Activated CD4-positive, alpha-beta T cell treated with anti-CD3 and anti-CD28 coated beads for 36 hours (primary cell): ENCODE measurements at places on chromosomes 3 and 15. TPM values are rescaled to one million over a fixed set of nuclear protein-coding genes. Genes with fewer than 3 reads are reported as not detected.
A peak's percentile ranks its signal among the peaks of the same experiment; 100 is the strongest.

Gene ARPIN
- total RNA-seq = not detected

Gene CPLX3
- total RNA-seq = not detected

Gene GOLGA8J
- total RNA-seq = not detected

Gene SLC51A
- not detected for total RNA-seq

Gene ZNF80
- 0.27 TPM for total RNA-seq

Gene FOXB1
- total RNA-seq = 0.53 TPM

Gene VIPR1
- total RNA-seq = 6.7 TPM

Gene OCA2
- total RNA-seq = not detected

Gene GOLGA8G
- not detected for total RNA-seq

Gene C15orf62
- 0.58 TPM for total RNA-seq

- H3K27ac ChIP-seq = no peak overlapping the region
- no peaks in the 10 kb centered on the region for H3K36me3 ChIP-seq
- no peaks in the 10 kb centered on the region for H3K4me1 ChIP-seq
- no peak overlapping the region for H3K4me3 ChIP-seq
- no peak for DNase-seq
- peaks cover 2% of the 10 kb centered on the region for H3K27me3 ChIP-seq
These were observed 86.2 kb downstream of the MITF start for GRCh38 chr3:69825446-69825845.

- no peaks in the 10 kb centered on the region for H3K27me3 ChIP-seq
- peaks cover 46% of the 10 kb centered on the region for H3K36me3 ChIP-seq
- no peaks in the 10 kb centered on the region for H3K4me1 ChIP-seq
- no peak overlapping the region for H3K27ac ChIP-seq
- no peak for DNase-seq
These were observed 7.7 kb downstream of the SKIC8 start for GRCh38 chr15:78291698-78292097.

- H3K27ac ChIP-seq = no peak overlapping the region
- peaks cover 4% of the 10 kb centered on the region for H3K4me1 ChIP-seq
- peak; percentile 38 for DNase-seq
- H3K36me3 ChIP-seq = no peaks in the 10 kb centered on the region
These were observed 101.7 kb upstream of the TPM1 start for GRCh38 chr15:62940755-62941361.

GRCh38 chr15:30675126-30675525 lies 49.2 kb downstream of the ARHGAP11B start:
- H3K27me3 ChIP-seq = no peaks in the 10 kb centered on the region
- no peak overlapping the region for H3K4me3 ChIP-seq
- H3K36me3 ChIP-seq = peaks cover 25% of the 10 kb centered on the region
- no peak overlapping the region for H3K27ac ChIP-seq
- no peak for DNase-seq
- peaks cover 9% of the 10 kb centered on the region for H3K4me1 ChIP-seq

DNA sequence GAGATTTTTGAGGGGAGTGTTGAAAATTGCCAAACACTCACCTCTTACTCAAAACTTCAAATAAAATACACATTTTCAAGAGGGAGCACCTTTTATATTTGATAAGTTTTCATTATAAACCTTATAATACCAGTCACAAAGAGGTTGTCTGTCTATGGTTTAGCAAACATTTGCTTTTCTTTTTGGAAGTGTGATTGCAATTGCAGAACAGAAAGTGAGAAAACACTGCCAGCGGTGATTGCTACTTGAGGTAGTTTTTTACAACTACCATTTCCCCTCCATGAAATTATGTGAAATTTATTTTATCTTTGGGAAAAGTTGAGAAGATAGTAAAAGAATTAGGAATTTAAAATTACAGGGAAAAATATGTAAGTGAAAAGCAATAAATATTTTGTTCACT lies 20.1 kb downstream of the DIPK2A start:
- H3K4me1 ChIP-seq = peaks cover 2% of the 10 kb centered on the region
- no peak for DNase-seq
- H3K4me3 ChIP-seq = no peak overlapping the region
- no peaks in the 10 kb centered on the region for H3K27me3 ChIP-seq
- H3K27ac ChIP-seq = no peak overlapping the region

GRCh38 chr3:112371569-112371968 lies 38.6 kb downstream of the CD200 start:
- peaks cover 5% of the 10 kb centered on the region for H3K36me3 ChIP-seq
- no peak overlapping the region for H3K27ac ChIP-seq
- no peaks in the 10 kb centered on the region for H3K27me3 ChIP-seq
- no peak overlapping the region for H3K4me3 ChIP-seq
- peaks cover 24% of the 10 kb centered on the region for H3K4me1 ChIP-seq

DNA sequence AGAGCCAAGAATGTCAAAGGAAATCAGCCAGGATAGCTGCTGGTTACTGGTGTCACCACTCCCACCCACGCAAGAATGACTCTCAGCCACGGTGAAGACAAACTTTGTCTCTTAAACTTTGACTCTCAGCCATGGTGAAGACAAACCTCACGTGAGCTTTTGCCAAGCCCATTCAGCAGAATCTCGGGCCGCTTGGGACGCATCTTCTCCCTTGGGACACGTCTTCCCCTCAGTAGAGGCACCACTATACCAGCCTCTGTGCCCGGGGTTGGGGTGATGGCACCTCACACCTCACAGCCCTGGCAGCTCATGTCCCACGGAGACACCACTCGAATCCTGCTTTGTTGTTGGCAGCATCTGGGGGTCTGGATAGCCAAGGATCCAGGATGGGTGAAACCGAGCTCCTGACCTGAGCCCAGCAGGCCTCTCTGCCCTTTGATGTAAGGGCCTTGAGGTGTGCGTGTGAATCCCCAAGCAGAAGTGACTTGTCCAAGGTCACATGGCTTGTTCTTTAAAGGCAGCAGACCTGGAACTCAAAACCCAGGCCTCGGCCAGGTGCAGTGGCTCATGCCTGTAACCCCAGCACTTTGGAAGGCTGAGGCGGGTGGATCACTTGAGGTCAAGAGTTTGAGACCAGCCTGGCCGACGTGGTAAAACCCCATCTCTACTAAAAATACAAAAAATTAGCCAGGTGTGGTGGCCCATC lies 21.8 kb downstream of the RBPMS2 start:
- no peaks in the 10 kb centered on the region for H3K27me3 ChIP-seq
- H3K4me3 ChIP-seq = no peak overlapping the region
- no peaks in the 10 kb centered on the region for H3K4me1 ChIP-seq
- H3K27ac ChIP-seq = no peak overlapping the region
- DNase-seq = no peak

- no peak overlapping the region for H3K4me3 ChIP-seq
- H3K27ac ChIP-seq = no peak overlapping the region
- peaks cover 11% of the 10 kb centered on the region for H3K4me1 ChIP-seq
These were observed 6.9 kb downstream of the APH1B start for GRCh38 chr15:63284335-63284734.

GRCh38 chr3:189937302-189938127 lies 183.2 kb downstream of the P3H2 start:
- no peak overlapping the region for H3K27ac ChIP-seq
- H3K36me3 ChIP-seq = no peaks in the 10 kb centered on the region
- peaks cover 6% of the 10 kb centered on the region for H3K4me1 ChIP-seq
- no peak for DNase-seq

- H3K27me3 ChIP-seq = peaks cover 2% of the 10 kb centered on the region
- no peaks in the 10 kb centered on the region for H3K4me1 ChIP-seq
- H3K4me3 ChIP-seq = no peak overlapping the region
- no peak overlapping the region for H3K27ac ChIP-seq
These were observed 287.8 kb upstream of the UMPS start for GRCh38 chr3:124442463-124442862.

- no peak overlapping the region for H3K4me3 ChIP-seq
- H3K27me3 ChIP-seq = peaks cover 19% of the 10 kb centered on the region
- no peaks in the 10 kb centered on the region for H3K36me3 ChIP-seq
- H3K4me1 ChIP-seq = no peaks in the 10 kb centered on the region
These were observed 279.8 kb downstream of the VPS13C start for GRCh38 chr15:61780278-61780980.

GRCh38 chr3:21094686-21095085 lies 656.3 kb downstream of the ZNF385D start:
- no peak for DNase-seq
- no peak overlapping the region for H3K4me3 ChIP-seq
- no peaks in the 10 kb centered on the region for H3K27me3 ChIP-seq
- H3K4me1 ChIP-seq = no peaks in the 10 kb centered on the region
- H3K27ac ChIP-seq = no peak overlapping the region

GRCh38 chr15:60390871-60391501 lies 6.8 kb downstream of the ANXA2 start:
- no peaks in the 10 kb centered on the region for H3K27me3 ChIP-seq
- peaks cover 57% of the 10 kb centered on the region for H3K4me1 ChIP-seq
- H3K4me3 ChIP-seq = no peak overlapping the region
- DNase-seq = peak; percentile 25

GRCh38 chr15:74651242-74651741 lies 35.7 kb downstream of the CLK3 start:
- no peak for DNase-seq
- H3K27ac ChIP-seq = no peak overlapping the region
- H3K4me1 ChIP-seq = peaks cover 5% of the 10 kb centered on the region
- H3K27me3 ChIP-seq = no peaks in the 10 kb centered on the region

- H3K4me1 ChIP-seq = peaks cover 19% of the 10 kb centered on the region
- no peaks in the 10 kb centered on the region for H3K27me3 ChIP-seq
- peak overlapping the region; percentile 0 for H3K27ac ChIP-seq
These were observed 12.8 kb downstream of the VILL start for GRCh38 chr3:38003371-38003816.

GRCh38 chr15:28246605-28247004 lies 75.4 kb downstream of the HERC2 start:
- H3K4me1 ChIP-seq = no peaks in the 10 kb centered on the region
- H3K27me3 ChIP-seq = no peaks in the 10 kb centered on the region
- H3K36me3 ChIP-seq = peaks cover 56% of the 10 kb centered on the region
- H3K4me3 ChIP-seq = no peak overlapping the region
- no peak overlapping the region for H3K27ac ChIP-seq

DNA sequence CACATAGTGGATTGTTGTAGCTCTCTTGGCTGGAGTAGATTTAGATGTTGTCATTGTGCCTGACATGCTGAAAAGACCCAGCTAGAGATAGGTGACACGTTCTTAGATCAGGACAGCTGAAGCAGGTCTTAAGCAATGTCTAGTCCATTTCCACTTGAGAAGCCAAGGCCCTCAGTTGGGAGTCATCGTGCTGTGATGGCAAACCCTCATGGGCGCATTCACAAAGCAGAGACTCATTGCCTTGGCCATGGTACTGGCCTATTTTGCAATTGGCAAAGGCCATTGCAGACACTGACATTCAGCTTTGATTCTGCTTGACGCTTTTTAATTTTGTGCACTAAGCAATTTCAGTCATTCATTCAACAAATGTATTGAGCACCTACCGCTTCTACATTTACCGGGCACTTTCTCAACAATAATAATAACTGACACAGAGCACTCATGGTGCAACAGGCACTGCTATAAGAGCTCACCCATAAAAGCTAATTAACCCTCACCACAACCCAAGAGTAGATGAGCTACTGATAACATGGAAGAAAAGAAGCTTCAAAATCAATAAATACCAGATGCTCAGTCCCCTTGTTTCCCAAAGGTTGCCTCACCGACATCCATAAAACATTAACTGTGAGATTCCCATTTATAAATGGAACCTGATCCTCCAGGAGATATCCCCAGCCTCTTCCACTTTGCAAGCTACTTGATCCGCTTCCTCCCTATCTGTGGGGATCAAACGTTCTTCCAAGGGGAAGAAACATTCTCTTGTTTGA lies 200.1 kb downstream of the TLE3 start:
- H3K27me3 ChIP-seq = peaks cover 16% of the 10 kb centered on the region
- no peak for DNase-seq
- H3K4me1 ChIP-seq = no peaks in the 10 kb centered on the region
- no peaks in the 10 kb centered on the region for H3K36me3 ChIP-seq
- H3K4me3 ChIP-seq = no peak overlapping the region

DNA sequence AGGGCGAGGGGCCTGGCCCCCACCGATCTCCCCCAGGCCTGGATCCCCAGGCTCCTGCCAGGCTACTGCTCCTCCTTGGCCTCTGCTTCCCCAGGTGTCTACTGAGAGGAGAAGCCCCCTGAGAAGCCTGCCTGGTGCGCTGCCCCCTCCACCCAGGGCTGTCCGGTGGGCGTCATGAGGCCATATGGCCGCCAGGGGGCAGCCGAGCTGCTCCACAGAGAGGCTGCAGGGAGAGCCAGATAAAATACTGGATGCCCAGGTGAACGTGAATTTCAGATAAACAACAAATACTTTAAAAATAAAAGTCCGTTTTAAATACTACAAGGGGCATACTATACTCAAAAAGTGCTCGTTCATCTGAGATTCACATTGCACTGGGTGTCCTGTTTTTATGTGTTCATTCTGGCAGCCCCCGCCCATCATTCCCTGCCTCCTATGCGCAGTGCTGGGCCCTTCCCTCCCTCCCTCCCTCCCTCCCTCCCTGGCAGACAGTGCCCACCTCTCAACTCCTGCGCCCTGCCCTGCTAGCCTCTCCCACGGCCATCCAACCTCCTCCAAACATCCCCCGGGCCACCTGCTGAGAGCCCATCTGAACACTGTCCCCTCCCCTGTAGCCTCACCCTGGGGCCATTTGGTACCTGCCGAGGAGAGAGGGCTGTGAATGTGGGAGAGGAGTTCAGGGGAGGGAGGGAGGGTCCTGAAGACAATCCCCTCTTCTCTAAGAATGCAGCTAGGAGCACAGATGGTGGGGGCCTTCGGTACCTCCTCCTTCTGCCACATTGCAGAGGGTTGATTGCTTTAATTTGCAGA lies 29.6 kb downstream of the PSTPIP1 start:
- no peak overlapping the region for H3K4me3 ChIP-seq
- H3K27ac ChIP-seq = peak overlapping the region; percentile 76
- no peaks in the 10 kb centered on the region for H3K27me3 ChIP-seq
- H3K36me3 ChIP-seq = peaks cover 50% of the 10 kb centered on the region
- H3K4me1 ChIP-seq = peaks cover 48% of the 10 kb centered on the region
- peak; percentile 82 for DNase-seq

DNA sequence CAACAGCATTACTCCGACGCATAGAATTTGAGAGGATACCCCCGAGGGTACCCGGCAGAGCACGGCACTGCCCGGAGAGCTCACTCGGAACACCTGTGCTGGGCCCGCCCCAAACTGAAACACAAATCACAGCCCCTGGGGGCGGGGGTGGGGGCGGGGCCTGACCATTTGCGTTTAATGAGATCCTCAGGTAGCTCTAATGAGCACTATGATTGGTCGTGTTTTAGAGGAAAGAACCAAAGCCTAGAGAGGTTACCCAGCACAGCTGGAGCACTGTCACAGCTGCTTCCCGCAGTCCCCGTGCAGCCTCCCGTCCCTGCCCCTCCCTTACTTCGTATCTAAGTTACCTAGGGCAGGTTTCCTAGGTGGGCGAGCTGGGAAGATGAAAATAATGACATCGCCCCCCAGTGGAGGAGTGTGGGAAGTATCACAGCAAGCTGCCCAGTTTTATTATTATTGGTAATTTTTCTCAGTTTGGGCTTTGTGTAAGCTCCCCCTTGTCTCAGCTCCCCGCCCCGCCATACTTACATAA lies 187.1 kb downstream of the PDE8A start:
- H3K36me3 ChIP-seq = no peaks in the 10 kb centered on the region
- peaks cover 6% of the 10 kb centered on the region for H3K4me1 ChIP-seq
- DNase-seq = peak; percentile 71
- no peak overlapping the region for H3K4me3 ChIP-seq
- H3K27me3 ChIP-seq = peaks cover 21% of the 10 kb centered on the region

- no peaks in the 10 kb centered on the region for H3K4me1 ChIP-seq
- H3K27ac ChIP-seq = no peak overlapping the region
- no peaks in the 10 kb centered on the region for H3K27me3 ChIP-seq
- peaks cover 22% of the 10 kb centered on the region for H3K36me3 ChIP-seq
- H3K4me3 ChIP-seq = no peak overlapping the region
These were observed 80.5 kb downstream of the CDIN1 start for GRCh38 chr15:36659917-36660316.

- no peak overlapping the region for H3K27ac ChIP-seq
- peaks cover 4% of the 10 kb centered on the region for H3K27me3 ChIP-seq
- H3K4me3 ChIP-seq = no peak overlapping the region
- peaks cover 13% of the 10 kb centered on the region for H3K4me1 ChIP-seq
- DNase-seq = no peak
- H3K36me3 ChIP-seq = peaks cover 4% of the 10 kb centered on the region
These were observed 3.9 kb upstream of the RBSN start for GRCh38 chr3:15102836-15103235.
